Activated CD4-positive, alpha-beta memory T cell treated with anti-CD3 and anti-CD28 coated beads for 36 hours (primary cell): ENCODE measurements at places on chromosomes 13 and 19. TPM values are rescaled to one million over a fixed set of nuclear protein-coding genes. Genes with fewer than 3 reads are reported as not detected.

DNA sequence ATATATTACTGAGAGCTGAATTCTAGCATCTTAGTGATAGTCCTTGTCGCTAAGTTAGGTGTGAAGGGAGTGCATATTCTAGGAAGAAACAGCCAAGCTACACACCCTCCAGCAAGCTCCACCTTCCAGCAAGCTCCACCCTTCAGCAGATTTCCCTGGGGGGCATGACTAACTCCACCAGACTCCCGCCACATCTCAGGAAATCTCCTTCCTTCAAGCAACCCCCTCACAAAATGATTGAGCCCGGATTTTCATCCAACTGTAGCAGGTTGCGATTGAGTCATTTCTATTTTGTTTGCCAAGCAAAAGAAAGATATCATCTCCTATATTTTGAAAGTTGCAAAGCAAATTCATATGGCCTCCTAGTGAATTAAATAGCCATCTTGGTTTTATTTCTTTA, 162.1 kb upstream of the TMTC4 start:
- H3K4me1 ChIP-seq, result no peaks in the 10 kb centered on the region
- H3K4me3 ChIP-seq, result no peak overlapping the region
- H3K27ac ChIP-seq, result no peak overlapping the region
- H3K27me3 ChIP-seq, result peaks cover 6% of the 10 kb centered on the region
- no peak for DNase-seq

- H3K27ac ChIP-seq, result peak overlapping the region; percentile 57
- DNase-seq, result peak; percentile 53
- peaks cover 12% of the 10 kb centered on the region for H3K4me1 ChIP-seq
- no peaks in the 10 kb centered on the region for H3K36me3 ChIP-seq
Measured at GRCh38 chr13:42047561-42048341, 697 bp upstream of the DGKH start.

- H3K4me1 ChIP-seq, result peaks cover 2% of the 10 kb centered on the region
- H3K27ac ChIP-seq, result no peak within 1 kb of the TSS
- H3K4me3 ChIP-seq, result no peak within 1 kb of the TSS
- no peaks in the 10 kb centered on the region for H3K36me3 ChIP-seq
- peaks cover 39% of the 10 kb centered on the region for H3K27me3 ChIP-seq
Measured at GRCh38 chr19:50203281-50204080, at the start of gene MYH14. MYH14 (plus strand) TSS chr19:50203622; CDS start chr19:50210366, 6,744 bp downstream.

DNA sequence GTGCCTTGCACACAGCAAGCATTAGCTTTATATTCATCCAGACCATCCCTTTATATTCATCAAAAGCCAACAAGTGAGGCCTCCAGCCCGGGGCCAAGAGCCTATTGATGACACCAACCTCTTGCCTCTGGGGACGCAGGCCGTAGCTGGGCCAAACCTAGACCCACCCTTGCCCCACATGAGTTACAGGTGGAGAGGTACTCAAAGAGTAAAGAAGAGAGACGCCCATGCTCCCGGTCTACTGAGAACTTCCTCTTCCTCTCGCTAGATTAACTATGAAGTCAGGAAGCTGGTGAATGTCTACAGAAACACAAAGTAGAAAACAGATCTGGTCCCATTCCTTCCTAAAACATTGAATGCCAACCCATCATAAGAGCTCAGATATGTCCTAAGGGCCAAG, 3.8 kb upstream of the MLNR start:
- no peak overlapping the region for H3K4me3 ChIP-seq
- no peak overlapping the region for H3K27ac ChIP-seq
- H3K4me1 ChIP-seq, result peaks cover 16% of the 10 kb centered on the region

DNA sequence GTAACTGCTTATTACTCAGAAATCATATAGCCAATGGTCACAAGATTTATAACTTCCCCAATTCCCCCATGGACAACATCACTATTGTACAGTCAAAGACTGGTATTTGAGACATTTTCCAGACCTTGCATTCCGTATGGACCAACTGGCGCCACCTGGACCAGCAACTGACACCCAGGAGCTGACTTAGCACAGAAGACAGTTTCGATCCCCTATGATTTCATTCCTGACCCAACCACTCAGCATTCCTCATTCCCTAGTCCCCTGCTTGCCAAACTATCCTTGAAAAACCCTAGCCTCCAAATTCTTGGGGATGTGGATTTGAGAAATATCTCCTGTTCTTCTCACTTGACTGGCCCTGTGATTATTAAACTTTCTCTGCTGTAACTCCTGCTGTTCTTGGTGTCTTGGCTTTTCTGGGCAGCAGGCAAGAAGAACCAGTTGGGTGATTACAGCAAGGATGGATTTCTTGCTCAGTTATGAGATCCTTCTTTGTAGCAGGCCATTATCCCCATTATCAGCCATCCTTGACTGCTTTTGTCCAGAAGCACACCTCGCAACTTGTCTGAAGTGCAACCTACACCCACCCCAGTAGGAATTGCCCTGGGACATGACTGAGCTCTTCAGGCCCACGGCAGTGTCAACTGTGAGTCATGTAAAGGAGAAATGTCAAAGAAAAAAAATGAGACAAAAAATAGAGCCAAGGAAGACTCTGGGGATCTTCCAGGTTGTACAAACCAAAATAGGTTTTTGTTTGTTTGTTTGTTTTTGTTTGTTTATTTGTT, 13.7 kb upstream of the MAP3K10 start:
- peaks cover 6% of the 10 kb centered on the region for H3K27me3 ChIP-seq
- no peaks in the 10 kb centered on the region for H3K36me3 ChIP-seq
- no peak for DNase-seq
- H3K27ac ChIP-seq, result no peak overlapping the region
- no peak overlapping the region for H3K4me3 ChIP-seq

TPTE2 gene
- total RNA-seq, result not detected

- no peaks in the 10 kb centered on the region for H3K4me1 ChIP-seq
- peaks cover 11% of the 10 kb centered on the region for H3K27me3 ChIP-seq
- H3K27ac ChIP-seq, result no peak overlapping the region
- DNase-seq, result no peak
- H3K36me3 ChIP-seq, result no peaks in the 10 kb centered on the region
Measured at GRCh38 chr13:43251961-43252360, 228.6 kb downstream of the DNAJC15 start.

PDE4A gene
- 17.5 TPM for total RNA-seq

DNA sequence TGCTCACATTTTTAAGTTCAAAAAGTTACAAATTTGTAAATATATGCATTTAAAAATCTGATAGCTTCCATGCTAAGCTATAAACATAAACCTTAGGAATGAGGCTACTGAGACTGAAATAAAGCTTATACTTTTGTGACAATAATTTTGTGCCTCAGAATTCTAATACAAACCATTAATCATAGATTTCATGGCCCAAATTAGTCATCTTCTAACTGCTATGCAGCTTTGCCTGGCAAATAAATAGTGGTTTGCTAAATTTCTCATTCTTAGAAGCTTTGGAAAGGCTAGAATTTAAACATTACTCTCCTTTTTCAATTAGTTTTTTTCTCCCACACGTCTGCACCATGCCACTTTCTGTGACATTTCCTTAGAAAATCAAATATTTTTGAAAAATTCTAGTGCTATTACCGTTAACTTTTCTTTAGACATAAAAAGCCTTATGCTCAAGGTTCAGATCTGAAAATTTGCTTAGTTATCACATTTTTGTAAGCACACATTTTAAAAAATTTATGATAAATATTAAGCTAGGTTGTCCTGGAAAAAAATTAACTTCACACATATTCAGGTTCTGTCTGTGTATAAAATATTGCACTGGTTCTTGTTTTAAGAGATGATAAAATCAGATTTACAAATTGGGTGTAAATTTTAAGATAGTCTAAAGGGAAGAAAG, 46.9 kb downstream of the FNDC3A start:
- no peak for DNase-seq
- peaks cover 21% of the 10 kb centered on the region for H3K36me3 ChIP-seq
- peaks cover 23% of the 10 kb centered on the region for H3K4me1 ChIP-seq
- no peak overlapping the region for H3K27ac ChIP-seq
